COR-L47 (cell line): ENCODE measurements at places on chromosomes 12 and 14.
A peak's percentile ranks its signal among the peaks of the same experiment; 100 is the strongest.

GRCh38 chr14:101000711-101001250 is 97.3 kb upstream of the RTL1 start:
- no peak for DNase-seq

- DNase-seq: no peak
These were observed 232.4 kb downstream of the RGS6 start for GRCh38 chr14:72164420-72165228.

DNA sequence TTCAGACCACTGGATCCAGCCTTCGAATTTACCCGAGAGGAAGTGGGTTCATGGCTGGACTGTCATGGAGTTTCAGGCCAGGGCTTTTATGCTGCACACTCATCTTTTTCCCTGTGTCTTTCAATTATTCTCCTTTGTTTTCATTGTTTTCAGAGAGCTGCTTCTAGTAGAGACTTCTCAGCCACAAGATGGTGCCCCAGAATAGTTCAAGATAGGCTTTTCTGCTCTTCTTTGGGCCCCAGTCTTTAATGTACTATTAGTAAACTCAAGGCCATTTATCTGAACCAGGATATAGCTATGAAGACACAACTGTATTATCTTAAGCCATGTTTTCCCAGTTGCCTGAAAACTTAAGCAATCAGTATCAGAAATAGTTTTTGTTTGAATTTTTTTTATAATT is 30.4 kb upstream of the PSMA6 start:
- no peak for DNase-seq

DNA sequence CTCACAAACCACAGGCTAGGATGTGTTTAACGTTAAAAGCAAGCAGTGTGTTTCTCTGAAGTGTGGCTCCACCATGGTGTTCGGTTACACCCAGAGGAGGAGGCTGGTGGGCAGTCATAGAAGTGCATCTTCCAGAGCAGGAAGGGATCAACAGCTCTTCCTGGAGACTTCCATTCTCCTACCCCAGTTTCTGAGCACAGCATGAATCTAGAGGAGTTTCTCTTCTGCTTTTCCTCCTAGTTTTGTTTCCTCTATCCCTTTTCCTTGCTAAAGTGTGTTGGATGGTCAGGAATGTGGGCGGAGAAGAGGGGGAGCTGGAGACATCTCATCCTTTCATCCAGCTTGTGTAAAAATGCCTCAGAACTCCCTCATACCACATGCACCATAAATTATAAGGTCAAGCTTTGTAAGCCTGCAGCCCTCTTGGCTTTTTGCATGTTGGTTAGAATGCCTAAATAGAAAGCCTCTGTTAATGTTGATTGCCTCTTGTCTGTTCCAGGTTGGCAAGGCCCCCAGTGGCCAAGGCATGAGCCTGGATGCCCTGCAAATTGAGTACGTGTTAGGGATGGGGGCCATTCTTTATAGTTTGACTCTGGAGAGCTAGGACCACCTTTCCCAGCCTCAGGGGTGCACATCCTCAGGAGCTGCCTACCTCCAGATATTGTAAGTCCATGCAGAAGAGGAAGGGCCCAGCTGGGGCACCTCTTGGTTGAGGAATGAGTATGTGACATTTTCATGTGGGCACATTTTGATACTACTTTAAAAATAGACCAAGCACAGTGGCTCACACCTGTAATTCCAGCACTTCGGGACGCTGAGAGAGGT is 4.0 kb upstream of the CKAP4 start:
- DNase-seq: no peak

- peak; percentile 79 for DNase-seq
These were observed at the start of gene PPFIA2 for GRCh38 chr12:81759190-81760051. PPFIA2 (minus strand) TSS chr12:81759350.

- no peak for DNase-seq
These were observed 18.9 kb downstream of the PLEKHH1 start for GRCh38 chr14:67551940-67552339.

DNA sequence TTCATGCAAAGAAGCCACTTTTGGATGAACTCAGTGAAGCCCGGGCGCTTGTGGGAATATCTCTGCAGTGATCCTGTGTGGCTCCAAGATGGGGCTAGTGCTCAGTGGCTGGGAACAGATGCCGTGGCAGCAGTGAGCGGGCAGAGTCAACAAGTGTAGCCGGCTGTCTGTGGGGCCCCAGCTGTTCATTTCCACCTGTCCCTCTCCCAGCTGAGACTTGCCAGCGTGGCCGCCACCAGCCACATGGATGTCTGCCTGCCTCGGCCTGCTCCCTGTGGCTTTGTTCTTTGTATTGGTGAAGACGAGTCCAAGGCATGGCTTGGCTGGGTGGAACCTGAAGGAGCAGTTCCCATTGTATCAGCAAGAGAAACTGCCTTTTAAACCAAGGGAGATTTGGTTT is 77.3 kb downstream of the NOS1 start:
- no peak for DNase-seq

- no peak for DNase-seq
These were observed 153.6 kb upstream of the TMCC3 start for GRCh38 chr12:94803939-94804338.

- DNase-seq: peak; percentile 15
These were observed 21.1 kb downstream of the GSC start for GRCh38 chr14:94748667-94749347.

- peak; percentile 21 for DNase-seq
These were observed 33.5 kb upstream of the CCDC63 start for GRCh38 chr12:110813285-110813684.

- no peak for DNase-seq
These were observed 83.8 kb upstream of the METAP2 start for GRCh38 chr12:95390192-95390591.

GRCh38 chr14:69863083-69863482 is 16.1 kb upstream of the SMOC1 start:
- no peak for DNase-seq

DNA sequence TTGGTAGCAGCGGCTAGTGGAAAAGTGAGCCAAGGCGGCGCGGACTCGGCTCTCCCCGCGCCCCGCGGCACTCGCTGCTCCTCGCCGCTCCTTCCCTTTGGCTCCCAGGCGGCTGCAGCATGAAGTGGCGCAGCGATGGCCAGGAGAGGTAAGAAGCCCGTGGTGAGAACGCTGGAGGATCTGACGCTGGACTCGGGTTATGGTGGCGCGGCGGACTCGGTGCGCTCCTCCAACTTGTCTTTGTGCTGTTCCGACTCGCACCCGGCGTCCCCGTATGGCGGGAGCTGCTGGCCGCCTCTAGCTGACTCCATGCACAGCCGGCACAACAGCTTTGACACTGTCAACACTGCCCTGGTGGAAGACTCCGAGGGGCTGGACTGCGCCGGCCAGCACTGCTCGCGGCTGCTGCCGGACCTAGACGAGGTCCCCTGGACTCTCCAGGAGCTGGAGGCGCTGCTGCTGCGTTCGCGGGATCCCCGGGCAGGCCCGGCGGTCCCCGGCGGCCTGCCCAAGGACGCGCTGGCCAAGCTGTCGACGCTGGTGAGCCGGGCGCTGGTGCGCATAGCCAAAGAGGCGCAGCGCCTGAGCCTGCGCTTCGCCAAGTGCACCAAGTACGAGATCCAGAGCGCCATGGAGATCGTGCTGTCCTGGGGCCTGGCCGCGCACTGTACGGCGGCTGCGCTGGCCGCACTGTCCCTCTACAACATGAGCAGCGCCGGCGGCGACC is 225.6 kb upstream of the CRY1 start:
- DNase-seq: peak; percentile 32

DNA sequence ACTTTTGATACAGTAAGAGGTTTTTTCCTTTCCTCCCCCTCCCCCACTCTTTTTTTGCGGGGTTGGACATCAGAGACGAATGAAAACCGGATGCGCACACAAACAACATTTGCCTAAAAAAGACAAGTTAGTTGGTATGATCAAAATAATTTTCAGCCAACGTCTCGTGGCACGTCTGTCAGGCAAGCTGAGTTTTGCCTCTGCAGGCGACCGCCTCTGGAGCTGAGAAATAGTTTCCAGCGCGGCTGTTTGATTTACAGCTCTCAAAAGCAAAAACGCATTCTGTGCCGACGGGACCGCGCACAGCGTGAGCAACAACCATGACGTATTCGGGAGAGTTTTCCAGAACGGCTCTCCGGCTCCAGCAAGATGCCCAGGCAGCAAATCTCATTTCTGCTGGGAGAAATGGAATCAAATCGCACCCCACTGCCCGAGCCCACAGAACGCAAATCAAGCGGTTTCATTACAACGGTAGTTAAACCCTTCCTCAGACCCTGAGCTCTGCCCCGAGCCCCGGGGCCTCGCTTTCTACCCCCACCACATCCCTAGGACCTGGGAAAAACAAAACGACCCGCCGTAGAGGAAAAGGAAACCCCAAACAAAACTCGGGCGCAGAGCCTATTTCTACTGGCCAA is 14.2 kb upstream of the CALM1 start:
- DNase-seq: peak; percentile 79

- DNase-seq: no peak
These were observed 618.6 kb upstream of the TMEM132C start for GRCh38 chr12:127648321-127648720.

DNA sequence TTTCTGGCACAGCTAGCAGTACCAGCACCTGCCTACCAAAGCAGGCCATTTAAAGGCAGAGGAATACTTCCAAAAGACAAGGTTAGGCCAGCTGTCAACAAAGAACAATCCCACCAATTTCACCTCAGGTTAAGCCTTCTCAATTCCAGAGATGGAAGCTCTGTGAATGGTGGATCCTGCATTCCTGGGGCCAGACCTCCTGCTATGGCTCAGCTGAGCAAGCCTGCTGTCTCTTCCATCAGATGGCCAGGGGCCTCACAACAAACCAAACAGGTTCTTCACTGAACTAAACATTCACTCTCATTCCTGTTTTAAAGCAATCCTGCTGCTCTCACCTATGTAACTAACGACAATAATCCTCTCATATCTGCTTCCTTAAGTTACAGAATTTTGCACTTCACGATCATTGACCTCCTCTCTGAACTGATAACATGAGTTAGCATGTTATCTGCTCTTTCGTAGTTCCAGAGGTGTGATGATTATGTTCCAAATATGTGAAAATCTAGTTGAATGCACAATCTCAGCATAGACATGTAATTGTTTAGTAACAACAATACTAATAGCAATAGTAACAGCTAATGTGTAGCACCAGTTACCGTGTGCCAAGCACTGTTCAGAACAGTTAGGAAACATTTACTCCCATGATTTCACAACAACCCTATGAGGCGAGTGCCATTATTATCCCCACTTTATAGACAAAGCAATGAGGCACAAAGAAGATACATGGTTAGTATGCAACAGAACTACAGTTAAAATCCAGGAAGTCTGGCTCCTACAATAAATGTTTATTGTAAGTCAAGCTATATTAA is 73.2 kb downstream of the SLC2A13 start:
- no peak for DNase-seq

DNA sequence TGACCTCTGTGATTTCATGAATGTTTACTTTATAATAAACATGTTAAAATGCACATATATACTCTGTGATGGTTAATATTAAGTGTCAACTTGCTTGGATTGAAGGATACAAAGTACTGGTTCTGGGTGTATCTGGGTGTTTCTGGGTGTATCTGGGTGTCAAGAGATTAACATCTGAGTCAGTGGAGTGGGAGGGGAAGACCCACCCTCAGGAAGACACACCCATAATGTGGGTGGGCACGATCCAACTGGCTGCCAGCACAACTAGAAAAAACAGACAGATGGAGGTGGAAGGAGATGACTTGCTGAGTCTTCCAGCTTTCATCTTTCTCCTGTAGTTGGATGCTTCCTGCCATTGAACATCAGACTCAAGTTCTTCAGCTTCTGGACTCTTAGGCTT is 11.9 kb downstream of the NUP37 start:
- DNase-seq: no peak

- no peak for DNase-seq
These were observed 28.2 kb downstream of the RAP1B start for GRCh38 chr12:68638721-68639395.

DNA sequence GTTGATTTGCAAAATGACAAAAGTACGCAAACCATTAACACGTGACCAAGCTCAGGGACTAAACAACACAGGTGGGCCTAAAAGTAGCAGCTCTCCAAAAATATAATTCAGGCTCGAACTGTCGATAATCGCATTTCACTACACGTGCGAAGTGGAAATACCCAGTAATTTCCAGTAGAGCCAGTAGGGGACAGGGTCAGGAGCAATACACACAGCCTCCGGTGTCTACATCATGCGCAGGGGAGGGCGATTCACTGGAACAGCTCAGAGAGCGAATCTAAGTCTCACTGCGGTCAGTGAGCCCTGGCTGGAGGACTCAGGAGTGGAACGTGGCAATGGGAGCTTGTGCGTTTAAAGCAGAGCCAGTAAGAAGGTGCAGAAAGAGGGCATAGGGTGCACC is 40.4 kb downstream of the SETD3 start:
- no peak for DNase-seq

- no peak for DNase-seq
These were observed 1.3 kb downstream of the MOK start for GRCh38 chr14:102303664-102304063.

DNA sequence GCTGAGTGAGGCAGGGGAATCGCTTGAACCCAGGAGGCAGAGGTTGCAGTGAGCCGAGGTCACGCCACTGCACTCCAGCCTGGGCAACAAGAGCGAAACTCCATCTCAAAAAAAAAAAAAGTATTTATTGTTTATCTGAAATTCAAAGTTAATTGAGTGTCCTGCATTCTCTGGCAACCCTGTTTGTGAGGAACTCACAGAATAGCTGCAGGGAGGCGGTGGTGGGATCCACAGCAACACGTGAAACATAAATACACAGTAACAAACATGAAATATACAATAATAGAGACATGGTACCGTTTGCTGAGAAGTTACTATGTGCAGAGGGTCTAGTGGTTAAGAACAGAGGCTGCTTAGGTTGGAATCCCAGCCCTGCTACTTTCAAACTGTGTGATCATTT is 43.7 kb upstream of the RFLNA start:
- DNase-seq: no peak

DNA sequence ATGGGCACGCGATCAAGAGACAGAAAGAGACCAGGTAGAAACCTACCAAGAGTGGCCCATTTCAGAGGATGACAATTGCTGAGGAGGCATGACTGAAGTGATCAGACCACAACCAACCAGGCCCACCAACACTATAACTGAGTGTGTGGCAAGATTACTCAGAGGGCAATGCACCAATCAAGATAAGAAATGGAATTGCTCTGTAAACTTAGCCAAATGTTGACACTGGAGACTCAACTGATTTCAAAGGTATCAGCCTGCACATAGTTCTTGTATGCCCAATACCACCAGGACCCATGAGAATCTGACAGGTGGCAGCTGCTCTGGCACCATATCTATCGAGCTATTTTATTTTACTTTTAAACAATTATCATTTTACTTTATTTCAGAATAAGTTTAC is 128.9 kb downstream of the FOXN3 start:
- DNase-seq: no peak

GRCh38 chr14:34501004-34501580 is 38.4 kb downstream of the EAPP start:
- no peak for DNase-seq

- no peak for DNase-seq
These were observed 11.0 kb upstream of the MGP start for GRCh38 chr12:14896521-14897169.

- no peak for DNase-seq
These were observed 9.9 kb upstream of the KANSL2 start for GRCh38 chr12:48691826-48692487.

- DNase-seq: no peak
These were observed 34.0 kb downstream of the GRIN2B start for GRCh38 chr12:13947276-13947946.

- no peak for DNase-seq
These were observed 108.6 kb downstream of the SAMD4A start for GRCh38 chr14:54675236-54676128.
